ENCODE measurements at places on chromosomes 11 and 22.

- DNase-seq, result no peak
These were observed 25.8 kb upstream of the DAGLA start for GRCh38 chr11:61654397-61654829.

GRCh38 chr22:48415520-48415919 is 1412.2 kb downstream of the BRD1 start:
- DNase-seq, result no peak

DNA sequence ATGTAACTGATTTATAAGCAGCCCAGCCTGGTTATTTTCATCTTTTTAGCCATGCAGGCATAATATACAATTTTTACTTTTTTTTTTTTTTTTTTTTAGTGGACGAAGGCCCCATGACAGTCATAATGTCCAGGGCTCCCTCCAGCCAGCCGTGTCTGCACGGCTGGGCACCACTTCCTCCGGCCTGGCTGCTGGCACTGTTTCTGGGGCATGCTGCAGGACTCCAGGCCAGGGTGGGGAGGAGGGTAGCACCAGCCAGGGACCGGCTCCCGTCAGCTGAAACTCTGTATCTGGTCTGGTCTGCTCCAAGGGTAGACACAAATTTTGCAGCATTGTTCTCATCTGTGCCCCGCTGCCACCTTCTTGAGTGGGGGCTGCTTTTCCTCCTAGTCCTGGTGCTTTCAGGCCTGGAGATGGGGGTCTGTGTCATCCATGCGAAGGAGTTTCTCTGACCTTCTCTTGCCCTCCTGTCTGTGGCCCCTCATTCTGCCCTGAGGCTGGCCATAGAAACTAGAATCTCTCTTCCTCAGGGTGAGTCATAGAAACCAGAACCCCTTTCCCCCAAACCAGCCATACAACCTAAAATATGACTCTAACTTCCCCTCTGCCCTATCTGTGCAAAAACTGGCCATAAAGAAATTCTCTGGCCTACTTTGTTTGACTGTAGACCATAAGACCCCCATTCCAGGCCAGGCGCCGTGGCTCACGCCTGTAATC is 9.2 kb upstream of the RRP7A start:
- no peak for DNase-seq

DNA sequence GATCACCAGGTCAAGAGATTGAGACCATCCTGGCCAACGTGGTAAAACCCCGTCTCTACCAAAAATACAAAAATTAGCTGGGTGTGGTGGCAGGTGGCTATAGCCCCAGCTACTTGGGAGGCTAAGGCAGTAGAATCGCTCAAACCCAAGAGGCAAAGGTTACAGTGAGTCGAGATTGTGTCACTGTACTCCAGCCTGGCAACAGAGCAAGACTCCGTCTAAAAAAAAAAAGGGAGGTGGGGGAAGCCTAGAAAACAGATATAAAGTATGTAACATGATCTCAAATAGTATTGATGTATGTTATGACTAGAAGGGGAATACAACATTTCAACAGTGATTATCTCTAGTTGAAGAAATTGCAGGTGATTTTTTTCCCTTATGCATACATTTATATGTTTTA is 61.4 kb downstream of the SLC1A2 start:
- DNase-seq, result no peak

DNA sequence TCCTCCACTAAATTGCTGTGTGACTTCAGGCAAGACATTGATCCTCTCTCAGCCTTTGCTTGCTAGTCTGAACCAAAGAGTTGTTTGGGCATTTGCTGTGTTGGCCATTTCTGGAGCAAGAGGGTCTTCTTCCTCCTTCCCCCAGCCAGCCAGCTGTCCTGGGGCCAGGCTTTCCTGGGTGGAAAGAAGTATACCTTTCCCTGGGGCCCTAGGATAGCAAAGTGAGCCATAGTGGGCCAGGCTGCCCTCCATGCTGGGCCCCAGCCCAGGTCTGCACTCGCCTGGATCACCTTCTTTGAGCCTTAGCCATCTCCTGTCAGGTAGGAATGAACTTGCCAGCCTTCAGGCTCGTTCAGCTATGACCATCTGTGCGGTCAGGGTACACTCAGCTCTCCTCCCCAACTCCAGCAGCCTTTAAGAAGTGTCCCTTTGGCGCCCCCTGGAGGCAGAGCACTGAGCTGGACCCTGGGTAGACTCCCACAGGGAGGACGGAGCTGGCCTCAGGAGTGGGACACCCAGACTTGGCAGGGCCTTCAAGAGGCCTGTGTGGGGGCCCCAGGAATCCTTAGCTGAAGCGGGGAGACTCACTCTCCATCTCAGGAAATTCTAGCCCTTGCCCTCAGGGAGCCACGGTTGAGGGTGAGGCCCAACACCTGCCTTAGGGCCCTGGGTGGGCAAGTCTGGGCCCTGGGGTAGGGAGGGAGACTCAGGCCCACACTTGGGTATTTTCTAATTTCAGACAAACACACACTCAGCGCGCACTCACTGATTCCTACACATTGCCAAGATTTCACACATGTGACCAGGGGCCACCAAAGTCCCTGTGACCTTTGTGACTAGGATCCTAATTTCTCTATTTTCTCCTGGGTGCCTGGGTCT is 35.6 kb upstream of the TPBGL start:
- peak; percentile 80 for DNase-seq

GRCh38 chr11:94655291-94655690 is 88.1 kb downstream of the PIWIL4 start:
- DNase-seq, result no peak

GRCh38 chr22:46563381-46564083 is 26.1 kb upstream of the CELSR1 start:
- DNase-seq, result peak; percentile 75

DNA sequence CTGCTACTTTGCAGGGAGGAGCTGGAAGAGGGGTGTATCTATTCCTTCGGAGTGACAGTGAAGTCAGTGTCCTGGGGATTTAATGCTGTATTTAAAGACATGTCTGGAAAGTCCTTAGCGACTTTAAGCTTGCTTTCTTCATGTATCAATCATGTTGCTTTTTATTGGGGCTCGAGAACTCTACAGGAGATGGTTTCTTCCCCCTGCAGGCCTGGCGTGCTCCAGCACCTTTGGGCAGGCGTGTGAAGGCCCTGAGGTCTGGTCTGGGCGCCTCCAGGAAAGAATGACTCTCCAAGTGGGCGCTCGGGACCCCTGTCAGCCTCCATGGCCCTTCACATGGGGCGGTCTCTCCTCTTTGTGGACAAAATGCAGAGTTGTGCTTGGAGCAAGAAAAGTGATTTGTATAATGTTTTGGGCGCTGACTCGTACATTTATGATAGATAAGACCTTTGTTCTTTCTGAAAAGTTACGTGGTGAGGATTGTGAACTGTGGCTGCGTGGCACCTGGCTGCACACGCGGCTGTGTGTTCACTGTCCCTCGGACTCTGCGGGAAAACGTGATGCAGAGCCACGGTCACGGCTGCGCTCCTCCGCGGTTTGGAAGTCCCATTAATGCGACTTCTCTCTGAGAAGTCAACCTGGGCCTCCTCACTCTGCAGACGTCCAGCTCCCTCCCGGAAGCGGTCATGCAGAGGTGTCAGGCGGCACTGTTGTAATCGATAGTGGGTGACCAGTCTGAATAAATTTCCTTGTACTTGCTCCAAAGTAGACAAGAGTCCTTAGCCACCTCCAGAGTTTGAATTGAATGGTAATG is 282.5 kb downstream of the TBC1D22A start:
- DNase-seq, result no peak

DNA sequence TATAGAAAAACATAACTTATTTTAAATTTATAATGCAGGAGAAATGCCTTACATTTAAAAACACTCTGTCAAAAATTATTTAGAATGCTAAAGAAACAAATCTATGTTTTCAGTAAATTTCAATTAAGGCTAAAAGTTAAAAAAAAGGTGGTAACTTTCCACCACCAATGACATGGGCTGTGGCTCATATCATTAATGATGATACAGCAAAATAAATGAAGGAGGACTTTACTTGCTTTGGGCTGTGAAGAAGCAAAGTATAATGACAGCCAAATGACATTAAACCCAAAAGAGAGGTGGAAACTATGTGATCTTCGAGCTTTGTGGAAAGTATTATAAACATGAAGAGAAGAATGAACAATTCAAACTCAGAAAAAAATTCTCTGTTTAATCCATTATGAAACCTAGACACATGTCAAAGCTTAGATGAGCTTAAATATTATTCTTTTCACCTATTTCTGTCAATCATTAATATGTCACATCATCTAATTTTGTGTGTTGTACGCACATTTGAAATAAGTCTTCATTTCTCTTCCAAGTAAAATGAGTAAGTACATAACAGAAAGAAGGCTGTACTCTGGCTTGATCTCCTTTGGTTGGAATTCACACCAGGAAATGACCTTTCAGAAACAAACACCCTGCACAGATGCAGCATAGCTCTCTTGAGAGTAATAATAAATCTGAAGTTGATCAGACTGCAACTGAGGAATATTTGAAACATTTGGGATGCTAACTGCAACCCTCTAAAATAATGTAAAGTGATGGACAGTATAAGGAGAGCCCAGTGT is 265.8 kb downstream of the TTC28 start:
- no peak for DNase-seq

GRCh38 chr22:20998411-20999336 is 3.2 kb downstream of the THAP7 start:
- DNase-seq, result no peak

- no peak for DNase-seq
These were observed 41.0 kb upstream of the RASSF10 start for GRCh38 chr11:12968101-12968500.

- DNase-seq, result no peak
These were observed 47.7 kb upstream of the ARHGAP20 start for GRCh38 chr11:110759972-110760381.

GRCh38 chr11:64000026-64000739 is 13.9 kb downstream of the OTUB1 start:
- peak; percentile 68 for DNase-seq

DNA sequence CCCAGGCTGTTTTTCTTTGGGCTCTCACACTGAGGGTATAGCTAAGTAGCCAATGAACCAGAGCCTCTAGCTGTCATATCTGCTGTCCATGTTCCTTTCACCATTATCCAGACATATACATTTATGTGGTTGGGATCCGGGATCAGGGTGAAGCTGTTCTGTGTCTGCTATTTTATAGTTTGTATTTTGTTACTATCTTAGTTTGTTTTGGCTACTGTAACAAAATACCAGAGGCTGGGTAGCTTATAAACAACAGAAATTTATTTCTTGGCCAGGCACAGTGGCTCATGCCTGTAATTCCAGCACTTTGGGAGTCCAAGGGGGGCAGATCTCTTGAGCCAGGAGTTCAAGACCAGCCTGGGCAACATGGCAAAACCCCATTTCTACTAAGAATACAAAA is 40.5 kb upstream of the CABP7 start:
- no peak for DNase-seq

DNA sequence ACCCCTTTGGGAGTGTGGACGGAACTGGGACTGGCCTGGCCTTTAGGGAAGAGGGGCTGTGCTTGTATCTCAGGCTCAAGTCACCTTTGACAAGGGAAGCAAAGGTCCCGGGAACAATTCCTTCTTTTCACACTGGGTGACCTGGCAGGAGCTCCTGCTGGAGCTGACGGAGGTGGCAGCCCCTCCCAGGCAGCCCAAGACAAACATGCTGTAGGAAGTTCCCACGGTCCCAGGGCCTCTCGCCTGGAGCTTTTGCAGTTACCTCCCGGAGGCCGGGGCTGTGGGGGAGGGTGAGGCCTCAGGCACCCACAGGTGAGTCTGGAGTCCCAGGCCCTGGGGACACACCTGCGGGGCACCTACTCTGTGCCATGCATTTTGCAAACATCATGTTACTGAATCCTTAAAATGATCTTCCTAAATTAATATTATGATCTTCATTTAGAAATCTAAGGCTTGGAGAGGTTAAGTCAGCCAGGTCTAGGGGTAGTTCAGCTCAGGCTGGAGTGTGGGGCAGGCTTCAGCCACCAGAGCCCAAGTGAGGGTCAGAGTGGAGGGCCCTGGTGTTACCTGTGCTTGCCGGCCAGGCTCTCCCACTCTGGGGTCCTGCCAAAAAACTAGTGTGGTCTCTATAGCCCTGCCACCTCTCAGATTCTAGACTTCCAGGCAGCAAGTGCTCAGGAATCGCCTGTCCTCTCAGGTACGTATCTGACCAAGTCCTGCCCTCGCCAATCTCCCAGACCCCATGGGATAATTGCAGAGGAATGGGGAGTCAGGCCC is 15.7 kb upstream of the MYEOV start:
- no peak for DNase-seq

- no peak for DNase-seq
These were observed 350.6 kb downstream of the ETS1 start for GRCh38 chr11:128236506-128237498.

GRCh38 chr11:57475671-57476046 is 15.3 kb downstream of the RTN4RL2 start:
- DNase-seq, result no peak

- DNase-seq, result no peak
These were observed 53.8 kb upstream of the PRR5 start for GRCh38 chr22:44648085-44648820.

DNA sequence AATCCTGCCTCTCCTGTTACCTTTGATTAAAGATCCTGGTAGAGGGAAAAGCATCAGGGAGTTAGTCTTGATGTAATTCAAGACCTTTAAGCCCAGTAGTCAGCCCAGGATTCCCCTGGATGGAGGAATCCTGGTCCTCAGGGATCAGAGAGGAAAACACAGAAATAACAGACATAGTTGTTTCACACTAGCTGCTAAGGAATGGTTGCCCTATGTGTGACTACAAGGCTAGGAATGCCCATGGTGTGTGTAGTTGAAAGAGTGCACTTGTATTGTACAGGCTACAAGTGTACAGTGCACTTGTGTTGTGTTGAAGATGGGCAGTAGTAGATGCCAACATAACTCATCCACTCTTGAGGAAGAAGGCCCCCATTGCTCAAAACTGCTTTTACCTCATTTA is 226.8 kb downstream of the AASDHPPT start:
- no peak for DNase-seq

DNA sequence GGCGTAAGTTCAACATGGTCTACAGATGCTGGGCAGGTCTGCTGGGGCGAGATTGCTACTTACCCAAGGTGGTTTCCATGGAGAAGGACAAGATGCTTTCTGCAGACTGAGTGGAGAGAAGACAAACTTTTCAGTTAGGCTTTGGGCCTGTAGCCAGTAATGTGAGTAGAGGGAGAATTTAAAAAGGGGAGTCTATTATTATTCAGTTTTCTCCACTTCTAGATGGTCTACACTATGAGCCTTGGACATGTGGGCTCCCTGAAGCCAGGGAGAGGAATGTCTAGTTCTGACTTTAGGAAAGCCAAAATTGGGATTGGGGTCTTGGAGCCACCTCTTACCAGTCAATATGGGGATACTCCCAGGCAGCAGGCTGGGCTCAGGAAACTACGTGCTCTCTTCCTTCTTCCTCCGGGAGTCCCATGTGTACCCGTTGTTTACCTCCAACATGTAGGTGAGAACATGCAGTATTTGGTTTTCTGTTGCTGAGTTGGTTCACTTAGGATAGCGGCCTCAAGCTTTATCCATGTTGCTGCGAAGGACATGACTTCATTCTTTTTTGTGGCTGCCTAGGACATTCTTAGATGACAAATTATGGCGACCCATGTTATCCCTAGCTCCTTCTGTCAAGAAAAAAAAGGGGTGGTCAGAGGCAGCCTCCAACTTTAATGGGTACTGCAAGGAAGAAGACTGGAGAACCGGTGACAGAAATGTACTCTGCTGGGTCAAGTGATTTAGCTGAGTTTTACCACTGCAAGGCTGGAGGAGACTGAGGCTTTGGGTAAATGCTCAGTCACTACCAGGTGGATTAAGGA is 14.7 kb upstream of the ZNF280A start:
- no peak for DNase-seq

- no peak for DNase-seq
These were observed 11.8 kb downstream of the TIGD3 start for GRCh38 chr11:65366340-65366773.
